ENCODE measurements at places on chromosomes 12 and 14.
A peak's percentile ranks its signal among the peaks of the same experiment; 100 is the strongest.

GRCh38 chr14:31336646-31337045 is 83.7 kb downstream of the HEATR5A start:
- DNase-seq, result no peak

DNA sequence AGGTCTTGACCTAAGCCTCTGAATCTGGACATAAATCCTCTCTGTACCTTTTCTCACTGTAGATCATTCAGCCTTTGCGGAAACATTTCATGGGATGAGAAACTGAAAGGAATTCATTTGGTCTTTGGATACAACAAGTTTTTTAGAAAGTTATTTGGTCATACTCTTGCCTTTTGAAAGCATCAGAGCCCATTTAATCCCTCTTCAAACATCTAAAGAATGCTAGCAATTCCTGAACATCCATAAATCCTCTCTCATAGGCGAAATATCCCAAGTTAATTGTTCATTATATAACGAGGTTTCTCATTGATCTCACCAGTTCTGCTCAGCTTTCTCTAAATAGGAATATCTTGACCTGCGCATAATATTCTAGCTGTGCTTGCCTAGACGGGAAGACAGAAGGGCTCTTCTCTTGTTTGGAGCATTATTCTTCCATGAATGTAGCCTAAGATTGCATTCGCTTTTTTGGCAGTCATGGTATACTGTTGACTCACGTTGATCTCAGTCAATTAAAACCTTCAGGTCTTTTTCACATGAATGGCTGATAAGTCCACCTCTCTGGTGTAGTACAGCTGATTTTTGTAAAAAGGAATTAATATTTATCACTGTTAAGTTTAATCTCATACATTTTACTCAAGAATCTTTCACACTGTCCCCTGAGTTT is 24.1 kb downstream of the NTN4 start:
- DNase-seq, result no peak

- no peak for DNase-seq
These were observed 497.1 kb upstream of the RPL10L start for GRCh38 chr14:47148686-47149085.

- peak; percentile 69 for DNase-seq
These were observed at the start of gene RHOJ for GRCh38 chr14:63204407-63205043. RHOJ (plus strand) TSS chr14:63204443; CDS start chr14:63204870, 427 bp downstream.

DNA sequence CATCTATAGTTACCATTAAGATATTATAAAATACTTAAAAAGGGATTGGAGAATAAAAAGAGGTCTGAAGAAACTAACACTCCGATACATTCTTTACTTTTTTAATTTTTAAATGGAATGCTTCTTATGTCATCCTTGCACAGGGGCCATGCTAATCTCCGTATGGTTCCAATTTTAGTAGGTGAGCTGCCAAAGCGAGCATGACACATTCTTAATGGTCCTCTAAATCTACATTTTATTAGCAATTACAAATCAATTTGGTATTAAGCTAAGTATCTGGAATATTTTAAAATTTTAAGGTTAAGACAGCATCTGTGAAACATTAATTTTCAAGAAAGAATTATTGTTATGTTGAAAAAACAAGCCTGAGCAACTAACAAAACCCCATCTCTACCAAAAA is 6.2 kb upstream of the ARID4A start:
- no peak for DNase-seq

DNA sequence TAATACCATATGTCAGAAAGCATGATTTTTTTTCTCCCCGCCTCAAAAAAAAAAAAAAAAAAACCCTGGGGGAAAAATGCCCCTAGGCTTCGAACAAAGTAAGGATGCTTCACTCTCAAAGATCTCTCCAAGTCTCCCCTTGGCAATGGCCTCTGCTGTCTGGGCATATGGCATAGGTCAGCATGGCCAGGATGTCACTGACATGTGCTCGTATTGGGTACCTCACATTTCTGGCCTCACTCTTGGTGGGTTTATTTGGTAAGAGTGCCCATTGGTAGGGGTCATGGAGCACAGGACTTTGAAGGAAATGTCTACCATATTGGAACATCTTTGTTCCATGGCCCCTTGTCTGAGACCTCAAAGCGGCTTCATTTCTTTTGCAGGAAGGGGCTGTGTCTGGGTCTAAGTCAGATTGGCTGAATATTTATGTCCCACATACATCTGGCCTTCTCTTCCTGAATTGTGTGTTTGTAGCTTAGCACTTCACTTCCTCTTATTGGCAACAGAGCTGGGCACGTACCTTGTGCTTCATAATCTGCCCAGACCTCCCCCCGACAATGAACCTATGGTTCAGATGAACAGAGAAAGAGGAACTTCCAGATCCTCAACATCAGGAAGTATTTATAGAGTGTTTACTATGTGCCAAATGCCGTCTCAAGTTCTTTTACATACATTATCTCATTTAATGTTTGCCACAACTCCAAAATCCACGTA is 36.3 kb upstream of the OAS1 start:
- no peak for DNase-seq

DNA sequence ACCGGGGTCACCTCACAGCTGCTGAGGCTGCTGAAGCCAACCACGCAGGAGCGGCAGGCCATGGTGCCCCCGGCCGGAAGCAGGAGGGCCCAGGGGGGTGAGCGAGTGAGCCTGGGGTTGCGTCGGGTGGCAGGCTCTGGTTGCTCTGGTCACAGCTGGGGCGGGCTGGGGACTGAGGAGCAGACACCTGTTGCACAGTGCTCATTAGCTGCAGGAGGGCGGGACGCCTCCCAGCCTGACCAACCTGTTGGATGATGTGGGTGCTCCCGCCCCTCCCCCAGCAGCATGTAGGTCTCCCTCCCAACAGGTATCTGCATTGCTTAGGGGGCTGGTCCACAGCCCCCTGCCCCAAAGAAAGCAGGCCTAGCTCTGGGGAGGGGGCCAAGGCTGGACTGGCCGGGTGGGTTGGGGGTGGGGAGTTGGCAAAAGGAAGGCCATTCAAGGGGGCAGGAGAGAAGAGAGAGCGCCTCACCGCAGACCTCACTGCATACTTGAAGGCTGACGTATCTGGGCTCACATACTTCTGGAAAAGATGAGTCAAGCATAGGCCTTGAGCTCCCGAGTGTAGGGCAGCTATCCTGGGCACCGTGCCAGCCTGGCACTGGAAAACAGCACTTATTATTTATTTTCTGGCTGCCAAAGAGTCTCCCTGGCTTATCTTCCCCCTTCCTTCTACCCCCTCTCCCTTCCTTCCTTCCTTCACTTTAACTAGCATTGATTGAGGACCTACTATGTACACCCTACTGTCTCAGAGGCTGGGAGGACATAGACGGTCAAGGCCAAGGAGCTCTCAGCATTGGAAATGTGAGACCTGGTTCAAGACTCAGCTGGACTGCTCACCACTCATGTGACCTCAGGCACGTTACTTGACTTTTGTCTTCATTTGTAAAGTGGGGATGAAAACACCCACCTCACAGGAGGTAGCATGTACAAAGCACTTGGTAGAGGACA is at the start of gene KRT80:
Gene KRT80, minus strand, starts transcription at position 174 of the 951 bp plus-strand sequence. Its CDS starts 112 bp downstream, at position 62.
- peak; percentile 94 for DNase-seq
